ENCODE measurements at places on chromosomes 11 and 22.

DNA sequence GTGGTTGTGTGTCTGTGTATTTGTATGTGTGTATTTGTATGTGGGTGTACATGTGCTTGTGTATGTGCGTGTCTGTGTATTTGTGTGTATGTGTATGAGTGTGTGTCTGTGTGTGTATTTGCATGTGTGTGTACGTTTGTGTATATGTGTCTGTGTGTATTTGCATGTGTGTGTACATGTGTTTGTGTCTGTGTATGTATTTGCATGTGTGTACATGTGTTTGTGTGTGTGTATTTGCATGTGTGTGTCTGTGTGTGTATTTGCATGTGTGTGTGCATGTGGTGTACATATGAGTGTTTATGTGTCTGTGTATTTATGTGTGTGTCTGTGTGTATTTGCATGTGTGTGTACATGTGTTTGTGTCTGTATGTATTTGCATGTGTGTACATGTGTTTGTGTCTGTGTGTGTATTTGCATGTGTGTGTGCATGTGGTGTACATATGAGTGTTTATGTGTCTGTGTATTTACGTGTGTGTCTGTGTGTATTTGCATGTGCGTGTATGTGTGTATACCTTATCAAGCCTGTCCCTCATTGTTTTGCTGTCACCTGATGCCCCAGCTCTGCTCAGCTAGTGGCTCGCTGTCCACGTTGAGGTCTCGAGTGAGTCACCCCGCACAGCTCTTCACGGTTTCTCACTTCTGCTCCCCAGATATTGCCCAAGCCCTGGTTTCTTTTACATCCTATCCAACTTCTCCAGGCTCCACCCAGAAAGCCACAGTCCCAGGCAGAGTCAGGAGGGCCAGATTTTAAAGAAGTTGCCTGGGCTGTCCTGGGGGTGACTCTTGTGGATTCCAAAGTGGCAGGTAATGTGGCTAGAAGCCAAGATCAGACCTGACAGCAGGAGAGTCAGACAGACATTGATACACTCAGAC lies 15.2 kb downstream of the MB start:
- no peak for DNase-seq

GRCh38 chr11:35594680-35595079 lies 23.6 kb upstream of the FJX1 start:
- DNase-seq, result no peak

GRCh38 chr22:22519591-22519990 lies 479 bp downstream of the ZNF280A start:
- DNase-seq, result no peak

DNA sequence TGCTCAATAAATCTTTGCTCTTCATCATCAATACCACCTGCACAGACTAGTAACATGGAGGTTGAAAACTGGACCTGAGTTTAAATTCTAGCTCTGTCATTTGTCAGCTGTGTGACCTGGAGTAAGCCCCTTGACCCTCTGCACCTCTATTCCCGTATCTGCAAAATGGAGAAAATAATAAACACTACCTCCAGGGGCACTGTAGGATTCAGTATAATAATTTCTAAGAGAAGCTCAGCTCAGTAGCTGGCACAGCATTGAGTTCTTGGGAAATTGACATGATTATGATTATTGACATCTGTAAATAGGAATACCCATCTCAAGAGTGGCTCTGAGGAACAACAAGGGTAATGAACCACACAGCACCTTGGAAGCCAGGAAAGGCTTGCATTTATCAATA lies 78.4 kb downstream of the MN1 start:
- no peak for DNase-seq

DNA sequence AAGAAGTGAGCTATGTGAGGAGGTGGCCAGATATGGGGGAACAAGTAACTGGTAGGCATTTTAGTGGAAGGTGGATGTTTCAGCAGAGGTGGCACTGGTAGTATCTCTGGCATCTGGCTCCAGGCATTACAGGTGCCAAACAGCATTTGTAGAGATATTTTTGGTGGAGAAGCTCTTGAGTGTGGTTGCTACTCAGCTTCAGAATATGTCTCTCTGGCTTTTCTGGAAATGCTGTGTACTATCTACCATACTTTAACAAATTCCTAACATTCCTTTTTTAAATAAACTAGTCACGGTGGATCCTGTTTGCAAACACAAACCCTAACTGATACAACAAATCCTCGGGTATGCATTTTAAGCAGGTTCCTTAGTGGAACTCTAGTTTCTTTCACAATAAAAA lies 128.0 kb downstream of the BARX2 start:
- DNase-seq, result no peak

- no peak for DNase-seq
Observed at GRCh38 chr11:104759464-104759863, 138.8 kb downstream of the CASP12 start.

GRCh38 chr11:76759092-76759491 lies 24.1 kb upstream of the TSKU start:
- no peak for DNase-seq

DNA sequence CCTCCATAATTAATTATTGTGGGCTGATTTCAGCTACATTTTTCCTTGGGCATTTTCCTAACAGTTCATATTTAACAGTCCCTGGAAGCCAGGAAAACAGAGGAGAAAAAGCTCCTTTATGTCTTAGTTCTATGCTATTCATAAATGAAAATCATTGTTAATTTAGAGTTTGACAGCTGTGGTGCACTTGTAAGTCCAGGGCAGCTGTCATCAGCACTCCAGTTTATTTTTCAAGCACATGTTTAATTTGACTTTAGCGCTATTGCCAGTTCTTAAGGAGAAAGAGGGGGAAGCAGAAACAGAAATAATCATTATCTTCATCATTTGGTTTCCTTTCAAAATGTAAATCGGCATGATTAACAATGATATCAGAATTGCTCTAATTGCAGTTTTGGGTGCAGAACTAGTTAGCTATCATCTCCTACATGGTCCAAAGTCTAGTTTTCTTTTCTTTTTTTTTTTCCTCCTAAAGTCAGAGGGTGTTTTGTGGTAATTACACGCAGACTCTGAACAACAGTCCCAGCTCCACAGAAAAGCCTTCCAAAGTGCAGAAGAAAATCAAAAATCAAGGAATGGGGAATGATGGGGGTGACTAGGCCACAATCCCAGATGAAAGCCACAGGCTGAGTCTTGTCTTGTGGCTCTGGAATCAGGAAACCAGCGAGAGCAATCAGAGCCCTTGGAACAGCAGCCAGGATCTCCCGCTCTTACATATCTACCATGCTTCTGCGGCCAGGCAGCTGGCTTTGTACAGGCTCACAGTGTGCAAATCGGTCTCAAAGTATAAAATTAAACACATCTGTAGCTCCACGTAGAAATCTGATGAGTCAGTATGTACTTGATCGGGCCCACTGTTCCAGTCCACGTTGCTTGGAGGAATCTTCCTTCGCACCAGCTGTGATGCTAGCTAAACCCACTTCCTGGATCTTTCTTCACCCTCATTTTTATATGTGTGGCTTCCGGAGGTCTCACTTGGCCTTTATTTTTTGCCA lies 91.9 kb downstream of the SPON1 start:
- DNase-seq, result no peak

- peak; percentile 79 for DNase-seq
Observed at GRCh38 chr22:40659166-40659565, 20.1 kb upstream of the MCHR1 start.

DNA sequence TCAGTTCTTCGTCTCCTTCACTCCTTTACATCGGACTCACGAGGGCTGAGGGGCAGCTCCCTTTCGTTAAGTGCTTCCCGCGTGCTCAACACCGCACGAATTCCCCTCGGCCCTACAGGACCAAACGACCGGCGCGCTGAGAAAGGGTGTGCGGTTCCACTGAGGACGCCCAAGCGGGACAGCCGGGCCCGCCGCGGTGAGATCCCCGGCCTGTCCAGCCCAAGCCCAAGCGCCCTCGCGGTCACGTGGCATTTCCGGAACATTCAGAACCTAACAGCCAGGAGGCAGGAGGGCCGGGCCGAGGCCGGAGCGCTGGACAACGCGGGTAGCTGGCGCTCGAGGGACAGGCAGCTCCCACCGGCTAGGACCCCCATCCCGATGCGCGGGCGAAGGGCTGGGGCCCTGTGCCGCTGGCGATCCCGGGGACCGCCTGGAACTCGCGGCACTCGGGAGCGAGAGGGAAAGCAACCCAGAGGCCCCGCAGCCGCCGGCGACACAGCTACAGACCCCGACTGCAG lies 737 bp upstream of the STIP1 start:
- DNase-seq, result peak; percentile 56

DNA sequence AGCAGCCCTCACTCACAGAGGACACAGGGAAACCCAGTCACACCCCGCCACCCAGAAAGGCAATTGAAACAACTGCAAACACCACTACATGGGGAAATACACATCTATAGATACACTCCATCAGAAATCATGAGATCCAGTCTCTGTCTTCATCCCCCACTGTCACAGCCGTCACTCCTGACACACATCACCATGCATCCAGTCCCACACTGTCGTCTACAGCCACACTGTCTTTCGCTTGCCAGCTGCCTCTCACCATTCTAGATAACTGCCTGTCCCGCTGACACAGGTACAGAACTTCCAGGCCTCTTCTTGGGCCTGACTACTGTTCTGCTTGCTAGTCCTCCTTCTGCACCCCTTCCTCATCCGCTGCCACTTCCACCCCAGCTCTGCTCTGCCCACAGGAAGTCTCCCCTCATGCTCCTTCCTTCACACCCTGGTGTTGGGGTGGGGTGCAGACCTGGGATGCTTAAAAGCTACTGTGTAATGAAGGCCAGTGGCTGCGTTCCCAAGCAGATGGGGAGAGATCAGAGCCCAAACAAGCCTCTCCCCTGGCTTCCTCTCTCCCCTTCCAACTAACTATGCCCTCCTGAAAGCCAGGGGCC lies 42.6 kb downstream of the SLC22A12 start:
- no peak for DNase-seq

- DNase-seq, result peak; percentile 67
Observed at GRCh38 chr22:22877523-22878210, 9.9 kb upstream of the IGLL5 start.

GRCh38 chr11:75286826-75287465 lies 46.4 kb downstream of the TPBGL start:
- DNase-seq, result no peak

DNA sequence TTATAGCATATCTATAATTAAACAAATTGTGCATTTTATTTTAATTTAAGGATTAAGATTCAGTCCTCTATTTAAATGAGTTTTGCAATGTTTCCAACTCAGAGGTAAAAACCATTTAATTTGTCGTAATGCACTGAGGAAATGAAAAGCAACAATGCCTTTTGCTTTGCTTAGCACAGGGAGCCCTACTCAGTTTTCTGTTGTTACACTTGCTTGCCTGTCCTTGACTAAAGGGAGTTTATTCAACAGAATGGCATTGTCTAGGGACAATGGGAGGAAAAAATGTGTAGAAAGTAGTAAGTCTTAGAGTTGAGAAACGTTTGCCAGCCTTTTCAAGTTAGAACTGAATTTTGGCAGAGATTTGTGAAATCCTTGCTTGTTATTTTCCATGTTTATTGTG lies 734.2 kb upstream of the ANO3 start:
- no peak for DNase-seq

- DNase-seq, result no peak
Observed at GRCh38 chr22:29758068-29758622, 8.7 kb downstream of the ZMAT5 start.

DNA sequence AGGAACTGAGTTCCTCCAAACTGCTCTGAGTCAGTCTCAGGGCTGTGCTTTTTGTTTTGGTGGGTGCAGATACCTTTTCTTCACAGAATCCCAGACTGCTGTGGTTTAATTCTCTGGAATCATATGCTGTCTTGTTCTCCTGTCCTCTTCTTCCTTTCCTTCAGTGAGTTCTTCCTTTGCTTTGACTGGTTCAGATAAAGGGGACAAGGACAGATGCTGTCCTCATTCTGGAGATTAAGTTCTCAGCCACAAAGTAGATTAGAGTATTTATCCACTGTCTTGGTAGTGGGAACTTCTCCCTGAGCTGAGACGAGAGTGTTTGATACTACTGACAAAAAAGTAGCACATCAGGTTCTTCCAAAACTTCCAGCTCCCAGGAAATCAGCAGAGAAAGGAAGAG lies 13.3 kb downstream of the ZDHHC5 start:
- DNase-seq, result no peak

- peak; percentile 6 for DNase-seq
Observed at GRCh38 chr22:39306456-39307361, 12.7 kb downstream of the RPL3 start.
